ENCODE measurements at places on chromosomes 7 and 10.

DNA sequence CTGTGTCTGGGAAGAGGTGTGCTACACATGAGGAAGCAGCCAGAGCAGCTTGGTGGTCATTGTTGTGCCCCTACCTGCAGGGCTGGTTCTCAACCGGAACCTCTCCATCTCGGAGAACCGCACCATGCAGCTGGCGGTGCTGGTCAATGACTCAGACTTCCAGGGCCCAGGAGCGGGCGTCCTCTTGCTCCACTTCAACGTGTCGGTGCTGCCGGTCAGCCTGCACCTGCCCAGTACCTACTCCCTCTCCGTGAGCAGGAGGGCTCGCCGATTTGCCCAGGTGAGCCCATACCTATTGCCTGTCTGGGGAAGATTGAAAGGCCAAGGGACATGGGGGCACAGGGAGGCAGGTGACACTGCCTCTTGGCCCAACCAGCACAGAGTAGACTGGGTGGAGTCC, 29.3 kb upstream of the CSGALNACT2 start:
- DNase-seq, result no peak

- no peak for DNase-seq
Observed at GRCh38 chr10:21501731-21502347, 23.6 kb downstream of the SKIDA1 start.

GRCh38 chr10:14377591-14378175, 47.0 kb upstream of the FRMD4A start:
- DNase-seq, result no peak

DNA sequence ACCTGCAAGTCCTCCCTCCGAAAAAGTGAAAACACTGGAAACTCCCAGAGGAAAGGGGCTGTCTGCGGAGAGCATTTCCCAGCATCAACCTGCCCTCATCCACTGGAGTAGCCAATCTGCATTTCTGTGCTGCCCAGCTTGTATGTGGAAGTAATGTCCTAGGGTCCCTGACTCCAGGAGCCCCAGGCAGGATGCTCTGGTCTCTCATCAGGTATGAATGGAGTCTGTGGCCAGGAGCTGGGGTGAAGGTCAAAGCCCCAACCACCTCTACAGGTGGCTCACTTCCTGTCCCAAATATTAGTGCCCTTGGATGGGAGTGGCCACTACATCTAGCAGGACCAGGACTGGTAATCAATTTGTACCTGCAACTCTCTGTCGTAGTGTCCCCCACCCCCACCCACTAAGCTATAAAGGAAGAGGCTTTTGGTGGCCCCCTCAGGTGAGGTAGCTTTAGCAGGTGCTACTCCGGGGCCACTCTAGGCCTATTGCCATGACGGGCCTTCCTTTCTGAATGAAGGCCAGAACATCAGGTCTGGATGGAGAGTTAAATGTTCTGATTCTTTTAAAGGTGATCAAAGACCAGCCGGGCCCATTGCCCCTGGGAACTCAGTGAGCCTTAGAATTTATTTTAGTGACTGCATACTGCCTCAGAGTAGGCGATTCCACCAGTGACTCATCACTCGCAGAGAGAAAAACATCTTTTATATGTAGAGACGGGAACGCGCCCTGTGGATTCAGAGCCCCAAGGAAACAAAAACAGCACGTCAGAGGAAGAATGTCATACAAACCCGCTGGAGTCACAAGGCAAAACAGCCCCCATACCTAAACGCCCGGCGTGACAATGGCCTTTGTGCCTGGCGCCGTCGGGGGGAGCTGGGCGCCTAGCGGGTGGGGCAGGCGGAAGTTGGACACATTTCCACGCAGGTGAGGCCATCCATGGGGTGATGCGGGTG, 13.0 kb downstream of the EN2 start:
- no peak for DNase-seq

Measured in CD4-positive, alpha-beta T cell treated with Interleukin-4 for 1 hour (primary cell).